ENCODE measurements at places on chromosomes 12 and 14.

DNA sequence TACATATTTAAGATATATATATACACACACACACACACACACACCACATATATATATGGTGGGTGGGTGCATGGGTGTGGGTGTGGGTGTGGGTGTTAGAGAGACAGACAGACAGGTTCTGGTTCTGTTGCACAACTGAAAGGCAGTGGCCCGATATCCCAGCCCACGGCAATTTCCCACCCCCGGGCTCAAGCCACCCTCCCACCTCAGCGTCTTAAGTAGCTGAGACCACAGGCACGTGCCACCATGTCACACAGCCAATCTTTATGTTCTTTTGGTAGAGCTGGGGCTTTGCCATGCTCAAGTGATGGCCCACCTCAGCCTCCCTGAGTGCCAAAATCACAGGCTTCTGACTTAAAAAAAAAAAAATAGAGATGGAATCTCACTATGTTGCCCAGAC lies 417.8 kb upstream of the FOXG1 start:
- no peak for DNase-seq

GRCh38 chr12:99043319-99043914 lies 398.3 kb downstream of the APAF1 start:
- DNase-seq = peak; percentile 60

DNA sequence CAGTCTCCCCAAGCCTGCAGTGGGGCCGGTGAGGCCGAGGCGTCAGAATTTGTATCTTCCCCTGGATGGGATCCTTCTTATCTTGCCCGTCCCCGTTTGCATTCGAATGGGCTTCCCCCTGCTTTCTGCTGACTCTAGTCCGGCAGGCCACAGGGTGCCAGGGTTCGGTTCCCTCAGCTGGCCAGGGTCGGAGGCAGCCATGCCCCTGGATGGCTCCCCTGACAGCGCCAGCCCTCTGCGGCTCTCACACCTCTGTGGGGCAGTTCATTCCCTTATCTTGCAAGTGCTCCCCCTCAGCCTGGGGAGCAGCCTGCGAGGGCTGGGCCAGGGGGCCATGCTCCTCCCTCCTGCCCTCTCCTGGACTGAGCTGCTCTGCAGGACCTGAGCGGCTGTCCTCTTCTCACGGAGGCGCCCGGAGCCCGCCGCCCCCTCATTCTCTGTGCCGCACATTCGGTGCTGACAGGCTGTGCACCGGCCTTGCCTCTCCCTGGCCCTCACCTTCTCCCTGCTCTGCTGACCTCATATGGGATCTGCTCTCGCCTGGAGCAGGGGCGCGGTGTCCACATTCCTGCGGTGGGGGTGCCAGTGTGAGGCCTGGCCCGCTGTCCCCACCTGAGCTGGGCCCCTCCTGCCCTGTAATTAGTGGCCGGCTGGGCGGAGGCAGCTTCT lies 32.8 kb downstream of the KIF26A start:
- no peak for DNase-seq

GRCh38 chr12:52232203-52232673 lies 805 bp upstream of the KRT7 start:
- DNase-seq = no peak

DNA sequence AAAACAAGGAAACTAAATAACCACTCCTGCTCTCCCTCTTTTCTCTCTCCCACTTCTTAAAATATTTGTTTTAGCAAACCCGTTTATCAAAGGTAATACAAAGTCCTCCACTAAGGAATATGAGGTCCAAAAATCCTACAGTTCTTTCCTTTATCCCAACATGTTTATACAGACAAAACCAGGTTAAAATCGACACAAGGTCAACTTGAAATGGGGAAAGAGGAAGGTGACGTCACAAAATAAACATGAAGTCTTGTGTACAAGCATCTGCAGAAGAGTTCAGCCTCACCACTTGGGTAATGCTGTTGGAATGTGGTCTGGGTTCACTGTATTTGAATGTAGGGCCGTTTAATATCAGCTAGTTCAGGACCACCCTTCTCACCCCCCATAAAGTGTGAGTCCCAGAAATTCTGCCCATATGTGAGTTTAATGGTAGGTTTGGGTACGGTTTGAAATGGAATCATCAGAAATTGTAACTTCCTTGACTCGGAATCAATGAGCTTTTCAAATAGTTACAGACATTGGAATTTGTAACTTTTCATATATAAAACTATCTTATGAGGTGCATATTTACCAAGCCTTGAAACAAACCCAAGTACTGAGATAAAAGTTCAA lies 120.0 kb upstream of the SLC38A2 start:
- peak; percentile 29 for DNase-seq

- DNase-seq = peak; percentile 28
These were observed 224.2 kb upstream of the EEA1 start for GRCh38 chr12:93153321-93153720.

GRCh38 chr14:21680072-21680471 lies 6.5 kb upstream of the OR4E1 start:
- no peak for DNase-seq

GRCh38 chr14:69288011-69288771 lies 28.2 kb downstream of the GALNT16 start:
- DNase-seq = peak; percentile 60

GRCh38 chr12:79016181-79016580 lies 151.6 kb downstream of the SYT1 start:
- no peak for DNase-seq

DNA sequence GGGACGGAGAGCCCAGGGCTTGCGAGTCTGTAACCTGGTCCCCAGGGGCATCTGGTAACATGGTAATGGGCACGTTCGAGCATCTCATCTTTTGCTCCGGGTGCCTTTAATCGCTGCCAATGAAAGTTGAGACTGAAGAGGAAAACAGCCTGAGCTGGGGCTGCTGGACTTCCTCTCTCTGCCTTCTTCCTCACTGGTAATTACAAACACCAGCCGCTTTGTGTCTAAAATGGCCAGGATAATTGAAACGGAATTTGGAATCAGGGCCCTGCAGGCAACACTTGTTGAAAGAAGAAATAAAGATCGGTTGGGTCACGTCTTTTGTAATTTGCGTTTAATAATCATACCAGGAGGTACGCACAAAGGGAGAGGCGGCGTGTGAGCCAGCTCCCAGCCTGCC lies 51.5 kb upstream of the GPATCH2L start:
- no peak for DNase-seq

- no peak for DNase-seq
These were observed 112.6 kb downstream of the PRMT8 start for GRCh38 chr12:3603576-3603975.

DNA sequence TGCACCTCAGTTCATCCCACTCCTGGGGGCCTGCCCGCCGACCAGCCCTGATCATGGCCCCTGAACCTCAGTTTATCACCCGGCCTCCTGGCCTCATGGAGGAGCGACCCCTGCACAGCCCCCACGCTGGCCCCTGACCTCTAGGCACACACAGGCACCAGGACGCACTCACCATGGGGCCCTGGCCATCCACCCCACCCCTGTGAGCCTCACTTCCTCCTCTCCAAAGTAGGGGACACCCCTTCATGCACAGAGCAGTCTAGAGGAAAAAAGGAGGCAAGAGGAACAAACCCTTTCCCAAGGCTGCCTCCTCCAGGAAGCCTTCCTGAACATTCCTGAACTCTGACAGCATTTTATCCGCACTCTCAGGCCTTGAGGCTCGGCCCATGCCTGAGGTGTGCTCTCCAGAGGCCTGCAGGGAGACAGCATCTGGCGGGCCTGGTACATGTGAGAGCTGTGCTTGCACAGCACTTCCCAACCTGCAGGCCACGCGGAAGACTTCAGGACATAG lies 39.4 kb downstream of the CCNK start:
- no peak for DNase-seq

DNA sequence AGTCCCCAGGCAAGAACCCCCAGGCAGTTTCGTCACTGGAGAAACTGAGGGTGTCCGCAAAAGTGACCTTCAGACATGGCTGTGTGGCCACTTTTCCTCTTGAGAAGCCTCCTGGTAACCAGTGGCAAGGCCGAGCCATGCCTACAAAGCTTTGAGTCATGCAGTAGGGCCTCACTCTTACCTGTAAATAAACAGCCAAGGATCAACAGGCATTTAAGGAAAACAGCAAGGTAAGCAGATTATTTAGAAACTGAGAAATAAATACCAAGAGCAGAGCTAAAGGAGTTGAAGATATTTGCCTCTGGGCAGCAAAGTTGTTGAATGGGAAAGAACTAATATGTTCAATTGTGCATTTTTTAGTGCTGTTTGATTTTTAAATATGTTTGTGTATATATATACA lies 141.0 kb upstream of the BCL2L14 start:
- no peak for DNase-seq

- no peak for DNase-seq
These were observed 346.2 kb downstream of the C12orf75 start for GRCh38 chr12:105676694-105677093.

- no peak for DNase-seq
These were observed 29.3 kb upstream of the PIWIL1 start for GRCh38 chr12:130308393-130308792.

DNA sequence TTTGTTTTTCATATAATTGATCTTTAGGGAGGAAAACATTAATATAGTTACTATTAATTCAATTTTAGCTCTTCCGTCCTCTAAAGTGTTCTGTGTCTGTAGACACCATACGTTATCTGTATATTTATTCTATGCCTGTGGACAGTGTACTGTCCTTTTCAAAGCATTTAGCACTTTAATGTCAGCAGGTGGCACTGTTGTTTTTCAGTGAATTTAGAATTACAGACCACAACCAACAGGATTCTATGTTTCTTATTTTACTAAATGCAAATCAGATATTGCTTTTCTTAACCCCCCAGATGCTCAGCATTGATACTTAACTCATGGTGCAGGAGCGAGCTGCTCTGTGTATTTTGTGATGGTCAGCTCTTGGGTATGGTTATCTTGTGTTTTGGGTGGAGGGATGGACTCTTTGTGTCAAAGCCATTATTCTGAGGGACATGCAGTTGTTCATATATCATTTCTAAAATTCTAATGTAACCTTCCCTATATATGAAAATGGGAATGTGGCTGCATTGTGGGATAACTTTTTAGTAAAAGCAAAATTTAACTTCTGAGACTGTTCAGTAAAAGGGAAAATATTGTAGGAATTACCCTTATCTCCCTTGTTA lies 65.2 kb downstream of the PAPOLA start:
- DNase-seq = peak; percentile 40

- peak; percentile 80 for DNase-seq
These were observed 133.5 kb upstream of the HIF1A start for GRCh38 chr14:61561657-61562276.

DNA sequence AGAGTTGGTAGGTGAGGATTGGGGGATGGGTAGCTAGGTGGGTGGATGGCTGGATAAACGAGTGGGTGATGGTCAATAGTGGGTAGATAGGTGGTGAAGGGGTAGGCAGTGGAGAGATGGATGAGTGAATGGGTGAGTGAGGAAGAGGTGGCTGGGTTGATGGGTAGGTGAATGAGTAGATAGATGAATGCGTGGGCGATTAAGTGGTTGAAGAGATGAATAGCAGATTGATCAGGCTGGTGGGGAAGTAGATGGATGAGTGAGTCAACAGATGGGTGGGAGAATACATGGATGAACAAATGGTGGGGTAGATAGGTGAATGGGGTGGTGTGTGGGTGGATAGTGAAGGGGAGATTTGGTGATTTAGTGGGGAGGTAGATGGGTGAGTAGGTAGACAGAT lies 51.1 kb downstream of the SYNE3 start:
- no peak for DNase-seq

GRCh38 chr14:57066887-57067513 lies 201.7 kb downstream of the EXOC5 start:
- peak; percentile 36 for DNase-seq

GRCh38 chr14:50816395-50817047 lies 14.4 kb downstream of the NIN start:
- DNase-seq = no peak

DNA sequence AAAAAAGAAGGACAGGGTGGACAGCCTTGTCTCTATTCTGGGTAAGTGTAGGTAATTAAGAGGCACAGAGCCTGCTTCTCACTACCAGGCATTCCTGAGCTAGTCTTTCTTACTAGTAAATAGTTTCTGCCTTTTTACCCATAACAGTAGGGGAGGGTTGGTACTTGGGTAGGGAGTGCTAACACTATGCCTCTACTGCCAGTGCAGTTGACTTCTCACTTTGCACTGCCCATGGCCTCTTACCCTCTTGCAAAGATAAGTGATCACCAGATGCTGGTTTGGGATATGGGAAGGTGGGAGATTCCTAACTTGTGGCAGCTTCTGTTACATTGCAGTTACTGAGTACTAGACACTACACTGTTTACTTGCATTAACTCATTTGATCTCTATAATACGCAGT lies 11.6 kb downstream of the AHSA1 start:
- DNase-seq = no peak

- no peak for DNase-seq
These were observed 35.4 kb downstream of the ZDHHC17 start for GRCh38 chr12:76799362-76799761.

DNA sequence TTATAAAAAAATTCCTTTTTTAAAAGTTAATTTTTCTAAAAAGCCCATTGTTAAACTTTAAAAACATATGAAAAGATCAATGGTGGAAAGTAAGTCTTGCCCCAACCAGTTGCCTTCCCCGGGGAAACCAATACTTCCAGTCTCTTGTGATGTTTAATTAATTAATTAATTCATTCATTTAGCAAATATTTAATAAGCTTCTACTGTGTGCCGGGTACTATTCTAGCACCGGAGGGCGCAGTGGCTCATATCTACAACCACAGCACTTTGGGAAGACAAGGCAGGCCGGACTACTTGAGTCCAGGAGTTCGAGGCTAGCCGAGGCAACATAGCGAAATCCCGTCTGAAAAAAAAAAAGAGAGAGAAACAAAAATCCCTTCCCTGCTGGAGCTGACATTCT lies 87.4 kb downstream of the HECTD4 start:
- DNase-seq = no peak

DNA sequence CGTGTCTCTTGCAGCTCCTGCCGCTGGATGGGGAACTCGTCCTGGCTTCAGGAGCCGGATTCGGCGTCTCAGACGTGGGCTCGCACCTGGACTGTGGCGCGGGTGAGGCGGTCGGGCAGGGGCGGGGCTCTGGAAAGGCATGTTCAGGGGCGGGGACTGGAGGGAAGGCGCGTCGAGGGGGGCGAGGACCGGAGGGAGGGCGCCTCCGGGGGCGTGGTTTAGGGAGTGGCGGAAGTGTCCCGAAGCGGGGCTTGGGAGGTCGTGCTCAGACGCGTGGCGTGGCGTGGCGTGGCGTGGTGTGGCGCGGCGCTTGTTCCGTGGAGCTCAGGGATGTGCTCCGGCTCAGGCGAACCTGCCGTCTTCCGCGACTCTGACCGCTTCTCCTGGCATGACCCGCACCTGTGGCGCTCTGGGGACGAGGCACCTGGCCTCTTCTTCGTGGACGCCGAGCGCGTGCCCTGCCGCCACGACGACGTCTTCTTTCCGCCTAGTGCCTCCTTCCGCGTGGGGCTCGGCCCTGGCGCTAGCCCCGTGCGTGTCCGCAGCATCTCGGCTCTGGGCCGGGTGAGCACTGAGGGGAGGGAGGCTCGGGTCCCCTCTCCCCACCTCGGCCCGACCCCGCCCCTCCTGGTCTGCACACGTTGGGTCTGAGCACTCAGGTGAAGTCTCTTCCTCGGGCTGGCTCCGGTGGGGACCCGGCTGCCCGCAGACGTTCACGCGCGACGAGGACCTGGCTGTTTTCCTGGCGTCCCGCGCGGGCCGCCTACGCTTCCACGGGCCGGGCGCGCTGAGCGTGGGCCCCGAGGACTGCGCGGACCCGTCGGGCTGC lies 6.2 kb downstream of the AMN start:
- peak; percentile 63 for DNase-seq

- DNase-seq = no peak
These were observed 36.5 kb upstream of the ANO4 start for GRCh38 chr12:100758083-100758482.

All from AG20443 (cell line).